GM12864 (cell line): ENCODE measurements at places on chromosomes 2 and 18.

DNA sequence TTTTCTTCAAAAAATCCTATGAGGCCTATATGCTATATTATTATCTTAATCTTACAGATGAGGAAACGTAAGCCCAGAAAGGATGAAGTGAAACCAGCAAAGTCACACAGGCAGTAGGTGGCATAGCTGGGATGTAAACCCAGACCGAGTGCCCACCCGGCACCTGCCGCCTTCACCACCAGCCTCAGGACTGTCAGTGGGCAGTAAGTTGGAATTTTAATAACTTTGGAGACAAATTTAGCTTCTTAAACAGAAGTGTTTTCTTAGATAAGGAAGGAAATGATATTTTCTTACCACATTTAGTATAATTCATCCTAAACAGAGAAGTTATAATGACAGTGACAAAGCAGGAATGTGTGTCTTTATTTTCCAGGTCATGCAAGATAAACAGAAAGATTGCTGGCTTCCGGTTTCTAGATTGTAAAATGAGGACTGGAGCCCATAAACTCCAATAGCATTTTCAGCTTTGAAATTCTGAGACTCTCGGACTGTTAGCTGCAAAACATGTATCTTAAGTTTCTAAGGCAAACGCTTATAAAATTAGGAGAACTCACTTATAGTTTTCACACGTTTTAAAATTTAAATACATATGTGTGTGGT is 59.3 kb downstream of the CD8B2 start:
- no peak for DNase-seq

DNA sequence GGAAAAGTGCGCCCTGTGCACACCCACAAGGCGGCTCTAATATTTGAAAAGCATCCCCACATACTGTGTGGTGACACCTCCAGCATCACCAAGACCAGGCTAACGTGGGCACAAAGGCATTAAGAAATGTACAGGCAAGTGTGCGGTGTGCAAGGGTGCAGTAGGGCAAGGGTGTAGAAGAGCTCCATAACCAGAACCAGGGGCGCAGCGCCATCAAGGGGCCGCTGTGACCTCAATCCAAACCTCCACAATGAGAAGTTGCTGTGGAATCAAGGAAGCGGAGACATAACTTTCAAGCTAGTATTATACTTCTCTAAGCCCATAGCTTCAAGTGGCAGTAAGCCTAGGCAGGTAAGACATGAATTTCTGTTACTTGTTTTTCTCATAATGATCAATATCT is 13.0 kb downstream of the L3MBTL4 start:
- DNase-seq: no peak

- no peak for DNase-seq
Measured at GRCh38 chr2:51084750-51085149, 52.8 kb upstream of the NRXN1 start.

- no peak for DNase-seq
Measured at GRCh38 chr2:25320077-25320476, 21.6 kb downstream of the DNMT3A start.

DNA sequence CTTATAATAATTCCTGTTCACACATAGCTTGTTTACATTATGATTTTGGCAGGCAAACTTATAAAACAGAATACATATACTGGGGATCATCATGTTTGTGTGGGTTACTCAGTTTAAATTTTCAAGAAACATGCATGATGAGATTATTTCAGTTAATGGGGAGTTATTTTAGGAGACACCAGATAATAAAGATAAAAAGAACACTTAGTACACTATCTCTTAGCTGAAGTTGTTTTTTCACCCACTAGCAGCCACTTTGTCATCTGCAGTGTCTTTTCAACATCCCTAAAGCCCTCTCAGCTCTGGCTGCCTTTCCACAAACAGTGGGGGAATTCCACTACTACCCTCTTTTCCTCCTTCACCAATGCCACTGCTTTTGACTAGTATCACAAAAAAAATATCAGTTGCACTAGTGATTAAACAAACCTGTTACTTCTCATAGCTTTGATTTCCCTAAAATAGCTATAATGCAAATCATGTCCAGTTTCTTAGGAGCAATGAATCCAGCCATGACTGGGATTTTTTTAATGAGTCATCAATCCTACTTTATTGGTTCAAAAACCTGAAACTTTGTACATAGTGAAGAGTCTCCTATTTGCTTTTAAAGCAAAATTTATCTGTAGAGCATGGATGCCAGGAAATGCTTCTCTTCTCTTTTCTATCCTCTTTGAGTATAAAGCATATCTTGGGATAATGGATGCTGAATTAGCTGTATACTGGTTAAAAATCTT is 156.7 kb upstream of the TFPI start:
- no peak for DNase-seq

DNA sequence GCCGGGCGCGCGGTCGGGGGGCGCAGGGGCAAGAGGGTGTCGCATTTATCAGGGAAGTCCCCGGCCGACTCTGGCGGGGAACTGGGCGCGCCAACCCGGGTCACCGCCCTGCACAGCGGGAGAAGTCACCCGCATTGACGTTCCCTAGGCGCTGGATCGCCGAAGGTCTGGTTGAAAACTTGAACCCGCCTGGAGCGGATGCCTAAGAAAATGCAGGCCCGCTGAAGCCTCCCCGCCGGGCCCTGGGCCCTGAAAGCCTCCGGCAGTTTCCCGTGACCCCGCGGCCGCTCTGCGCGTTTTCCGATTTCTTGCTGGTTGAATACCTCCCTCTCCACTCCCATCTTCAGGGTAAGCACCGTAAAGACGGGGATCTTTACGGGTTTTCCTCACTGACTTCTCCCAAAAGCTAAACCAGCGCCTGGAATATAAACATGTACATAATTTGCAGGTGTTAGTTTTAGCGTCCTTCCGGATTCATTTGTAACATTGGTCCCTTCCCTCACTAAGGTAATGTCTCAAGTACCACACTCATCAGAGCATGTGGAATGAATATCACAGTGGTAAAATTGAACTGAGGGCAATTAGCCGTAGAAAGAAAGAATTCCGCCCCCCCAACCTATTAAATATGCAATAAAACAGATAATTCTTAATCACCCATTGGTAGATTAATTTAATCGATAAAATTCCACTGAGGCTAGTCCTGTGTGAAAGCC is 675 bp upstream of the SPIRE1 start:
- DNase-seq: no peak

DNA sequence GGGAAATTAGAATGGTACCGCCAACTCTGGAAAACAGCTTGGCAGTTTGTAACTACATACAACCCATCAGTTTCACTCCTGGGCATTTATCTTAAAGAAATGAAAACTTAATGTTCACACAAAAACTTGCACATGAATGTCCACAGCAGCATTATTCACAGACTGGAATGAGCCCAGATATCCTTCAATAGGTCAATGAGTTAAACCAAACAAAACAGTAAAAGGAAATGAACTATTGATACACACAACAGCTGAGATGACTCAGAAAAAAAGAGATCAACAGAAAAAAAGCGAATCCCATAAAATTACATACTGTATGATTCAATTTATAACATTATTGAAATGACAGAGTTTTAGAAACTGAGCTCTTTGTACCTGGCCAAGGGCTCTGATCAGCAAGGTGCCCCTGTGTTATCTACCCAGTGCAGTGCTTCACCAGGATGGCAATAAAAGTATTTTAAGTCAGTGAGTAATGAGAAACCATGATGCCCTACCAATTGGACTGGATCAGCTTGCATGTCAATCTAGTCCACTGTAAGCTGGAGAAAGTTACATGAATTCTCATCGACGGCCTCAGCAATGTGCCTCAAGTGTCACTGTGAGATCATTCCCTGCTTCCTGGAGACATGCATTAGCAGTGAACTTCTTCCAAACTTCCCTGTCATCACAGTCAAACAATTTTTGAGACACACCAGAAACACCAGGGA is 21.9 kb downstream of the TMEM237 start:
- DNase-seq: no peak
